ENCODE measurements at places on chromosomes 7 and 10. TPM values are rescaled to one million over a fixed set of nuclear protein-coding genes. Genes with fewer than 3 reads are reported as not detected.

DNA sequence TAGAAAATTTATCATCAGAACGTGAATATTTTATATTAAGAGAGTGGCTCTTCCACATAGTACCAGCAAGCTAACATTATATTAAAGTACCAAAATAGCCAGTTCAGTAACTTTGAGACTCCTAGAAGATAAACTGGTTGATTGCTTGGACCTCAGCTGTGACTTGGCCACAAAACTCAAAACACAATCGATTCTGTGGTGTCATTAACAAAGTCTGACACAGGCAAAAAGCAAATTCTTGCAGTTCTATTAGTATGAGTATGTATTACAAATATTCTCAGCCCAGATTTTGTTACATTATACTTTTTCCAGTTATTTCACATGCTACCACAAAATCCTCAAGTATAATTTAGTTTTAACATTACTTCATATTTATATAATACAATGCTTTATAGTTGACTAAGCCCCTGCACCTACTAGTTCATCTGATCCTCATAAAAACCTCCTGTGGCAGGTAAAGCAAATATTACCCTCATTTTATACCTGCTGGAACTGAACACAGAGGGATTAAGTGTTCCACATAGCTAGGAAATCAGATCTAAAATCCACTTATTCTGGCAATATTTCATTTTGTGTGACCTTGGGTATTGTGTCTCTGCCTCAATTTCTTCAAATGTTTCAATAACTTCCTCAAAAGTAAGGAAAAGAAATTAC is 279.9 kb upstream of the MKLN1 start:
- DNase-seq, result no peak
- no peaks in the 10 kb centered on the region for H3K36me3 ChIP-seq
- no peaks in the 10 kb centered on the region for H3K4me1 ChIP-seq
- no peak overlapping the region for H3K4me3 ChIP-seq
- H3K27ac ChIP-seq, result no peak overlapping the region
- H3K27me3 ChIP-seq, result no peaks in the 10 kb centered on the region

- H3K36me3 ChIP-seq, result no peaks in the 10 kb centered on the region
- peaks cover 20% of the 10 kb centered on the region for H3K4me1 ChIP-seq
- H3K27me3 ChIP-seq, result no peaks in the 10 kb centered on the region
- no peak overlapping the region for H3K4me3 ChIP-seq
Measured at GRCh38 chr7:2409745-2410414, 6.5 kb downstream of the CHST12 start.

PKD2L1 gene
- total RNA-seq, result not detected

PDK4 gene
- 34.6 TPM for total RNA-seq

DNA sequence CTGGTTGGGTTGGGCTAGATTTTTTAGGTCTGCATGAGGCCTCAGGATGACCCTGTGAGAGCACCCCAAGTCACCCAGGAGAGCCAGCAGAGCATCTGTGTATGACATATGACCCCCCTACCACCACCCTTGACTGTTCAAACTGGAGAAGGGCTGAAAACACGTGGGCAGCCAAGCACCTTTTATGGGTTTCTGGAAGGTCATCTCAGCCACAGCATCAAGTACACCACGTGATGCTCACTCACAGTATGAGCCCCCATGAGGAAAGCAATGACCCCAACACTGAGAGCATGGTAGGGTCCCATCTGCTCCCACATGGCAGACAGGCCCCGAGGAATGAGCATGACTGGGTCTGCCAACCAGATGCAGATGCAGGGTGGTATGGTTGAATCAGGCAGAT is 149.4 kb upstream of the GDF10 start:
- no peak overlapping the region for H3K27ac ChIP-seq
- no peak for DNase-seq
- no peaks in the 10 kb centered on the region for H3K36me3 ChIP-seq
- no peaks in the 10 kb centered on the region for H3K27me3 ChIP-seq
- H3K4me1 ChIP-seq, result no peaks in the 10 kb centered on the region
- no peak overlapping the region for H3K4me3 ChIP-seq

C10orf62 gene
- total RNA-seq, result 0.23 TPM

DNA sequence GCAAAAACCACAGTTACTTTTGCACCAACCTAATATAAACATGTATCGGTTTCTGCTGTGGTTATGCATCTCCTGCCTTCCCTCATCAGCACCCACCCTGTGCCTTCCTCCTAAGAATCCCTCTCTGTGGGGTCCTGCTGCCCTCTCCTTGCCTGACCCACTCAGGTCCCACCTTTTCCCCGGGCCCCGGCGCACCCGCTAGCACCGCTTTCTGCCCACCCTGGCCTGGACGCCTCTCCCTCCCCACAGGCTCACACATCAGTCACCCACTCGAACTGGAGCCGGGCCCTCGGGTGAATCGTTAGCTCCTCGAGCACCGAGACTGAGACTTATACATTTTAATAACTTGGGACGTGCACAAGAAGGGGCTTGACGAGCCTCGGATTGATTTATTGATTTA is 110.5 kb downstream of the ADARB2 start:
- no peaks in the 10 kb centered on the region for H3K36me3 ChIP-seq
- no peak overlapping the region for H3K4me3 ChIP-seq
- H3K27ac ChIP-seq, result no peak overlapping the region
- no peaks in the 10 kb centered on the region for H3K4me1 ChIP-seq
- no peak for DNase-seq
- H3K27me3 ChIP-seq, result no peaks in the 10 kb centered on the region

DNA sequence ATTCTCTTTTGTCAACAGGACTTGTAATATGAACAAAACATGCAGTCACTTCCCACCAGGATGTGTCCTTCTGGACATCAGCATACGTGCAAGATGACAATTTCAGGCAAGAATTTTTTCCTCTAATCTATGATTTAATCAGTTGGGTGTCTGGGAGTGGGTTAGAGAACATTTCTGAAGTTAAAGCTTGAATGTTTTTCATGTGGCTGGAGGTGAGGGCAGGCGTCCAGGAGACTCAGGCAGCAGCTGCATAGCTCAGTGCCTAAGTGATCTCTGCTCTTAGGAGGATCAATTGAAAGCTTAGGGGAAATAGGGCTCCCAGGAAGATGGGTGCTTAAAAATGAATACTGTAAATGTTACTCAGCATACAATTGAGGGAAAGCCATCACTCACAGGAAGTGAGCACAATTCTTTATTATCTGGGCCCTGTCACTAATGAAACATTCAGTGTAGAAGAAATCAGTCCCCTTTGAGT is 457.6 kb upstream of the KLF6 start:
- H3K36me3 ChIP-seq, result no peaks in the 10 kb centered on the region
- H3K27me3 ChIP-seq, result no peaks in the 10 kb centered on the region
- no peak for DNase-seq
- no peak overlapping the region for H3K4me3 ChIP-seq

- peak overlapping the region; percentile 49 for H3K27ac ChIP-seq
- DNase-seq, result no peak
- peaks cover 23% of the 10 kb centered on the region for H3K4me1 ChIP-seq
- H3K36me3 ChIP-seq, result no peaks in the 10 kb centered on the region
- no peaks in the 10 kb centered on the region for H3K27me3 ChIP-seq
Measured at GRCh38 chr7:108234281-108234680, 104.1 kb upstream of the LAMB4 start.

DNAJB9 gene
- total RNA-seq, result 83.9 TPM

GRCh38 chr10:131076356-131076755 is 235.2 kb downstream of the TCERG1L start:
- no peak for DNase-seq
- H3K4me1 ChIP-seq, result no peaks in the 10 kb centered on the region
- H3K36me3 ChIP-seq, result no peaks in the 10 kb centered on the region

- no peak for DNase-seq
- peaks cover 5% of the 10 kb centered on the region for H3K4me1 ChIP-seq
- H3K27ac ChIP-seq, result no peak overlapping the region
- H3K27me3 ChIP-seq, result no peaks in the 10 kb centered on the region
Measured at GRCh38 chr10:122055252-122055651, 66.3 kb downstream of the TACC2 start.

LLCFC1 gene
- not detected for total RNA-seq

- H3K36me3 ChIP-seq, result no peaks in the 10 kb centered on the region
- no peak overlapping the region for H3K27ac ChIP-seq
- no peak for DNase-seq
- no peaks in the 10 kb centered on the region for H3K27me3 ChIP-seq
- H3K4me1 ChIP-seq, result no peaks in the 10 kb centered on the region
- no peak overlapping the region for H3K4me3 ChIP-seq
Measured at GRCh38 chr7:101749891-101750290, 67.5 kb upstream of the CUX1 start.

GRCh38 chr10:79065091-79065551 is 3.6 kb upstream of the ZMIZ1 start:
- no peak overlapping the region for H3K4me3 ChIP-seq
- no peaks in the 10 kb centered on the region for H3K27me3 ChIP-seq
- no peak overlapping the region for H3K27ac ChIP-seq

DNA sequence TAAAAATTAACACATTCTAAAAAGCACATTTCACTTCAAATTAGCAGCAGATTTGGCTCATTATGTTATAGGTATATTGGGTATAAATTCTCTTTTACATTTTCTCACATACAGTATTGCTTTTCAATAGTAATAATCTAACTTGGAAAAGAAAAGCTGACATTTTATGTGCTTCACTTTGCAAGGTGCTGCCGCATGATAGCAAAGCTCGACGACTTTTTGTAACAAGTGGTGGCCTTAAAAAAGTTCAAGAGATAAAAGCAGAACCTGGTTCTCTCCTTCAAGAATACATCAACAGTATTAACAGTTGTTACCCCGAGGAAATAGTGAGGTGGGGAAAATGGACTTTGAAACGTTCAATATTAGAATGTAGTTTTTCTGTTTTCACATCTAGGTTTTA is 65.5 kb downstream of the SPAG6 start:
- H3K27me3 ChIP-seq, result no peaks in the 10 kb centered on the region
- no peaks in the 10 kb centered on the region for H3K4me1 ChIP-seq
- no peaks in the 10 kb centered on the region for H3K36me3 ChIP-seq
- no peak for DNase-seq
- no peak overlapping the region for H3K27ac ChIP-seq
- no peak overlapping the region for H3K4me3 ChIP-seq

DNA sequence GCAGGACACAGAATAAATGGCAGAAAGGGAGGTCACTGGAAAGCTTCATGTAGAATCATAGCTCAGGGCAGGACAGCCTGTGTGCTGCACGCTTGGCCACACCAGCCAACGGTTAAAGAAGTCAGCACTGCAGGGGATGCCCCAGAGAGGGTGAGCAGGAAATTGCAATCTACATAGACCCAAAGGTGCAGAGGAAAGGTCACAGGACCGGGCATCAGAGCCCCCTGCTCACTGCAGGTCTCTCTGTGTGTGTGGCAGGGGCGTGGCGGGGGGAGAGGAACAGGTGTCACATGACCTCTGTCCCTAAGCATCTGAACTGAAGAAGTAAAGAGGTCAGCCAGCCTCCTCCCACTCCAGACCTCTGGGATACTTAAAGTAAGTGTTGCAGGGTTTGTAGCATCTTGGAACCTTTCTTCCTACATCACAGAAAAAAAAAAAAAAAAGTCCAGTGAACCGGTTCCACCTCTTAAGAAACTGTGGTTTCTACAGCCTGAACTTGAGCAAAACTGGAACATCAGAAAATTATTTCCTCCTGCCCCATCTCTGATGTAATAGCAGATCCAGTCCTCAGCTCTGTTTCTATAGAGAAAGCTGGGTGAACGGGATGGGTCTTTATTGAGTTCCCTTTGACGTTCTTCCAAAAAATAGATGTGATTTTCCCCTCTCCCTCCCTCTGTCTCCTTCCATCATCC is 64.3 kb downstream of the RGS10 start:
- peaks cover 35% of the 10 kb centered on the region for H3K27me3 ChIP-seq
- no peak overlapping the region for H3K27ac ChIP-seq
- H3K4me3 ChIP-seq, result no peak overlapping the region

DNA sequence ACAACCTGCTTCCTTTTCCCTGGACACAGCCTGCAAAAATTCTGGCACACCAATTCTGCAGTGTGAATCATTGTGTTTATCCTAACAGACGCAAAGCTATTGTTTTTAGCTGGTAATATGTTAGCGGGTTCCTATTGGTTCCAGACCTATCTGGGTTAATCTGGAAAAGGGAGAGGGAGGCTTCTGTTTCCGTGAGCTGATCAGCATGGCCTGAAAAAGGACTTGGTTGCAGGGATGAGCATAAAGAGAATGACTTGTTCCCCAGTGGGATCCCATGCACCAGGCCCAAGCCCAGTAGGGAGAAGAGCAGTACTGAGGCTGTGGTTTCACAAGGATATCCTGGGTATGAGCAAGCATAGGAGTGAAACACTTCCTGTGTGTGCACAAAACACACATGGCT is 78.4 kb downstream of the PDE1C start:
- H3K36me3 ChIP-seq, result no peaks in the 10 kb centered on the region
- H3K27me3 ChIP-seq, result no peaks in the 10 kb centered on the region
- no peaks in the 10 kb centered on the region for H3K4me1 ChIP-seq
- no peak overlapping the region for H3K4me3 ChIP-seq
- no peak for DNase-seq

DNA sequence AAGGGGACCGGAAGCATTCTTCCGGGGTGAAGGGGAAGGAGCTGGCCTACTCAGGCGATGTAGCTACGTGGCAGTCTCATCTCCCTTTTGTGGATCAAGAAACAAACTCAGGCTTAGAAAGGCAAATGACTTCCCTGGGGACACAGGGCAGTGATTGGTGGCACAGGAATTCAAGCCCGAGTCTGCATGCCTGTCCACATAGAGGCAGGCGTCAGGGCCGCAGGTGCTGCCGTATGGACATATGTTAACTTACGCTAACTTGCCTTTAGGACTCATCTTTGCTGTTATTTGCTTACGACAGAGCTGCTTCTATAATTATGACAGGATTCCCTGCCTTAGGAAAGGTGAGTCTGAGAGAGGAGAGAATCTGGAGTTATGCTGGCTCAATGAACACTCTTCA is 42.3 kb upstream of the KLF6 start:
- no peaks in the 10 kb centered on the region for H3K27me3 ChIP-seq
- peak overlapping the region; percentile 95 for H3K27ac ChIP-seq
- no peak overlapping the region for H3K4me3 ChIP-seq
- no peaks in the 10 kb centered on the region for H3K36me3 ChIP-seq
- H3K4me1 ChIP-seq, result peaks cover 41% of the 10 kb centered on the region

Data from hepatocyte (in vitro differentiated cells).